RWPE1 (cell line): ENCODE measurements at places on chromosomes 16 and 17.

DNA sequence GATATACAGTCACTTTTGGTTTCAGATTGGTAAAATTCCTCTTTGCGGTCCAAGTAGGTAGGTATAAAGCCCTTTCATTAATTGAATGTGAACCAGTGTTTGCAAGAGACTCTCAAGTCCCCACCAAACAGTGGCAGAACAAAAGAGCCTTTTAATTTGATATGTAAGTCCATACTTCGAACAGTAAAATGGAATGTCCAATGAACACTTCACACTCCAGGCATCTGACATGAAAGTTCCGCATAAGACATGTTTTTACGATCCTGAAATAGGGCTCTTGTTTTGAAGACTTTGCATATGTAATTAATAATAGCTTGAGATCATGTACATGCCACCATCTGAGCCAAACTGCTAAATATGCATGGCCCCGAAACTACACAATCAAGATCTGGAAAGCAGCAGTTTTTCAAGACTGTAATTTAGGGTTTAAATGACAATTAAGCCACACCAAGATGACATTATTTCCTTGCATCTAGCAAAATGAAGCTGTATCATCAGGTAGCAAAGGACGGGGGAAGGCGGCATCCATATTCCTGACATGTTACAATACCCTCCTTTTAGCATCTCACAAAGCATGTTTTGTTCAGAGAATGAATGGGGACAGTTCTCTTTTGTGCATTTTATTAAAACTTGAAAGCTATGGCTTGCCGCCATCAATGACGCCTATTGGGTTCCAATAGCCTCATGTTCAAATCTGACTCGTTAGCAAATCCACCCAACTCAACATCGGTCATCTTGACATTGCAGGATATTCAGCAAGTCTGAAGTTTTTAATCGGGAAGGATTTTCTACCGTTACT is 39.4 kb downstream of the LITAF start:
- no peak for DNase-seq

DNA sequence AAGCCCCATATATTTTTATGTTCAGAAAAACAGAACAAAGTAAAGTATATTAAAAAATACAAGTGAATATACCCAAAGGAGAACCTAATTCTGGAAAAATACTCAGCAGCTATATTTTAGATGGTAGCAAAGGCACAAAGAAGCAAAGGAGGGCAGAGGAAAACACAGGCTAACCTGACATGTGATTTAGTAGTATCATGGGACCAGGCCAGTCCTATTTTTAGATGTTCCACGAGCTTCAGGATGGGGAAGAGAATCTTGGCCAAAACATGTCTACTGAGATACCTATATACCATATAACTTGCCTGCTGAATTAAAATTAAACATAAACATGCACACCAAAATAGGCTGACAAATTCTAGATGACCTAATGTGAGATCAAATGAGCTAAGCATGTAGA is 32.9 kb downstream of the SMYD4 start:
- DNase-seq: no peak

GRCh38 chr17:78329263-78330059 is 30.4 kb downstream of the SOCS3 start:
- no peak for DNase-seq

DNA sequence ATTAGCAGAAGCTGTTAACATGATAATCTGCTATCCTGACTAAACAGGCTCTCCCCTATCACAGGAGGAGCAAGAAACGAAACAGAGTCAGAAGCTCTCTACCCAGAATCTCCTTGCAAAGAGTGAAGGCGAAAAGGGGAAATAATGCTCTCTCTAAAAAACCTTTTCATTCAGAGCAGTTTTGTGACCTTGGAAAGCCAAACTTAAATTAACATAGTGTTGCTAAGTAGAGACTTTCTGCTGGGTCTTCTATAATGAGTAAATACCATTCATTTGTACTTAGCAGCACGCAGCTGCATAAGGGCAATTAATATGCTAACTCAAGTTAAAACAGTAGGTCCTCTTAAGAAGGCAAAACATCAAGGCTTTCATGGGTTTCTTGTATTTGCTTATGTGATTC is 101.7 kb upstream of the GPR139 start:
- DNase-seq: no peak

DNA sequence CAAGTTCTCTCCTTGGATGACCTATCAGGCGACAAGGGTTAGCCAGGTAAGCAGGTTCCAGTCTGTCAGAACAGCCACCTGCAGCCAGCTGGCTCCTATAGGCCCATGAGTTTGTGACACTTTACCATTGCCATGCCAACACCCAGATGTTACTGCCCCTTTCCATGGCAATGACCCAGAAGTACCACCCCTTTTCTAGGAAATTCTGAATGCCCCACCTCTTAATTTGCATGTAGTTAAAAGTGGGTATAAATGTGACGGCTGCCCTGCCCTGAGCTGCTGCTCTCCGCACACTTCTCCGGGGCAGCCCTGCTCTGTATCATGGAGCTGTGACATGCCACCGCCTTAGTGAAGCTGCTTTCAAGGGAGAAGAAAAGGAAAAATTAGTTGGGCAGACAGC is 10.0 kb upstream of the SECTM1 start:
- DNase-seq: no peak

DNA sequence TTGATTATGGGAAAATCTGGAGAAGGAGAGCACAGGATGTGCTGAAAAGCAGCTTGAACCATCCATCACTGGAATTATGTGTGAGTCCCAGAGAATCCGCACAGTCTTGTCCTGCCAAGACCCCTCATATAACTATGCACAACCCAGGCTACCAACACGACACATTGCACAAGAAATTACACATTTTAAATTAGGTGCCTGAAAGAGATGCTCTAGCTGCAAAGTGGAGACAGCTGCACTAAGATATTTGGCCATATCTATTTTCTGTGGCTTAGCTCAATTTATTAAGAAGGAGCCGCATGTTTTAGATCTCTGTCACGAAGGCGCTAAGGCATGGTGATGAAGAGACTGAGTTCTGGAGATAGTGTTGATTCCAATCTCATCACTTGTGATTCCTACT is 1308.4 kb downstream of the CDH8 start:
- no peak for DNase-seq
